ENCODE measurements at places on chromosomes 1 and 21.

- DNase-seq: no peak
Observed at GRCh38 chr1:44014365-44015104, 16.7 kb downstream of the SLC6A9 start.

DNA sequence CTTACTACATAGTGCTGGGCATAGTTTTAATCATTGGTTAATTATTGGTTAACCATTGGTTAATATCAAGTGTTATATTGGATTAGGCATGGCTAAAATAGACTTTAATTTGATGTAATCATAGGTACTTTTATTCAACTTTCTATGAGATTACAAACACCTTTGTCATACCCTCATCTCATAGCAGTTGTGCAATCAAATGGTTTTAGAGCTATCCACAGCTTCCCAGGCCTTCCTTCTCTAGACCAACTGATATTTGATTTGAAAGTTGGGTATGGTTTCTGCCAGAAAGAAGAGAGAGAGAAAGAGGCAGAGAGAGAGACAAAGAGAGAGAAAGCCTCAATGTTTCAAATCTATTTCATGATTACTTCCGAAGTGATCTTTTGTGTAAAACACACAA lies 9.6 kb upstream of the RGS1 start:
- no peak for DNase-seq

- no peak for DNase-seq
Observed at GRCh38 chr21:34691390-34692032, 22.7 kb downstream of the CLIC6 start.

- DNase-seq: no peak
Observed at GRCh38 chr1:181126871-181127587, 38.5 kb downstream of the IER5 start.

- DNase-seq: no peak
Observed at GRCh38 chr1:47662068-47662467, 224.2 kb downstream of the FOXD2 start.

- peak; percentile 49 for DNase-seq
Observed at GRCh38 chr1:229258031-229258756, 12.7 kb upstream of the RAB4A start.

GRCh38 chr1:53470584-53470983 lies 11.4 kb downstream of the DMRTB1 start:
- DNase-seq: no peak
